ENCODE measurements at places on chromosomes 6 and 20.

- DNase-seq, result no peak
These were observed 34.0 kb downstream of the SYNDIG1 start for GRCh38 chr20:24503352-24503931.

DNA sequence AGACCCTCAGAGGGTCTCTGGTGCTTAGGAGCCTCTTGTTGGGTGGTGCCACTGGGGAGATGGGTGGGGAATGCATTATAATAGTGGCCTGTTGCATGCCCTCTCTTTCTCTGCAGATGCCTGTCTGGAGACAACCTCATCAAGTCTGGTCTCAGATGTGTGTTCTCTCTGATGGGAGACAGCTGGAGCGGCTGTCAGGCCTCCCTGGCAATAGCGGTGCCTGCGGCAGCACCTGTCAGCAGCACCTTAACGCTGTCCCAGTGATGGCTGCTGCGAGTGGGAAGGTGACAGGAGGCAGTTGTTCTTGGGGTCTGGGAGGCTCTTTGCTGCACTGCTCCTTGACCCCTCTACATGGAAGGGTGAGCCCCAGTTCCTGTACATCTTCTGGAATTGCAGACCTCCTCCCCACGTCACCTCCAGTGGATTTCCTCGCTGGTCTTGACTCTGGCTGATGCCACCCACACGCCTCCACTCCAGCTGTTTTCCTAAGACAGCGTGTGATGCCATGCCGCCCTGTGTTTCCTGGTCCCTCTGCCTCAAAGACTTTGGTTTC, 63.3 kb upstream of the BLCAP start:
- DNase-seq, result no peak

- DNase-seq, result no peak
These were observed 4.4 kb upstream of the CST3 start for GRCh38 chr20:23641936-23642751.

DNA sequence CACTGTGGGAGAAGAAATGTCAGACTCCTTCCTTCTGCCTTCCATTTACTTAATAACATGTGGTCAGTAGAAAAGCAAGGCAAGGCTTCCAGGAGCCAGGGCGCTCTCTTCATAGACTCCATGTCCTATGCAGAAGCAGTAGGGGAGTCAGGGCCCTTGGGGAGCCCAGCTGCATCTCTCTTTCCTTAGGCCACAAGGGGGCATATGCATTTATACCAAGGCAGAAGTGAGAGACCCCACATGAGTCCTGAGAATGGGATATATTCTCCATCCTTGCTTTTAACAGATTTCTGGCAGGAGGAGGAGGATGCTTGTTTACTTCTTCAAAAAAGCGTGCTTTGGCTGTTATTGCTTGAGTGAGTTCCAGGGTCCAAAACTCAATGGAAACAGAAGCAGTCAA, 198.5 kb downstream of the HIVEP2 start:
- no peak for DNase-seq

GRCh38 chr6:167826896-167827582, at the start of gene AFDN:
TSS of gene AFDN (plus strand) at chr6:167826911. CDS start at chr6:167827133, 222 bp downstream.
- no peak for DNase-seq

DNA sequence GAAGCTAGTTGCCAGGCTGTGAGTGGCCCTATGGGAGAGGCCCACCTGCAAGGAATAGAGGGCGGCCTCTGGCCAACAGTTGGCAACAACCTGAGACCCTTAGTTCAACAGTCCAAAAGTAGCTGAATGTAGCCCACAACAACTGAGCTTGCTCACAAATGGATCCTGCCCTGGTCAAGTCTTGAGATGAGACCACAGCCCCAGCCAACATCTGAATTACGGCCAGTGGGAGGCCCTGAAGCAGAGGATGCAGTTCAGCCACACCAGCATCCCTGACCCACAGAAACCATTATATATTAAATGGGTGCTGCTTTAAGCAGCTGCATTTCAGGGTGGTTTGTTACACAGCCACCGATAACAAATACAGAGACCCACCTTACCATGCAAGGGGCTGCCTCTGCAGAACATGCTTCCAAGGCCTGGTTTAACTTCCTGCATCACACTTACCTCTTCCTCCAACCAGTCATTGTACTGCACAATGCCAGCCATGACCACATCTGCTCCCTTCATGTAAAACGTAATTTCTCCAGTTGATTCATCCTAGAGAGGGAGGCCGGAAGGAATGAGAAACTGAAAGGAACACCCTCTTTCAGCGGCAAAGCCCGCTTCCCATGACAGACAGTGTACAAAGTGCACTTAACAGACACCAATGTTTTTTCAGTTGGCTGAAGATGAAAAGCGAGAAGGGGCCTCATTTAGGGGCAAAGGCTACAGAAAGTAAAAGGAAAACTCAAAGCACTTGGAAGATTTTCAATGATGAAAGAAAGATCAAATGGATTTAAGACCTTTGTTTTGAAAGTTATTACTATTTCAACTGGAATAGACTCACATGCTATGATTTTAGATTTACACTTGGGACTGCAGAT, 86.2 kb upstream of the NFATC2 start:
- DNase-seq, result no peak

- no peak for DNase-seq
These were observed 35.3 kb upstream of the CCND3 start for GRCh38 chr6:41976794-41977484.

DNA sequence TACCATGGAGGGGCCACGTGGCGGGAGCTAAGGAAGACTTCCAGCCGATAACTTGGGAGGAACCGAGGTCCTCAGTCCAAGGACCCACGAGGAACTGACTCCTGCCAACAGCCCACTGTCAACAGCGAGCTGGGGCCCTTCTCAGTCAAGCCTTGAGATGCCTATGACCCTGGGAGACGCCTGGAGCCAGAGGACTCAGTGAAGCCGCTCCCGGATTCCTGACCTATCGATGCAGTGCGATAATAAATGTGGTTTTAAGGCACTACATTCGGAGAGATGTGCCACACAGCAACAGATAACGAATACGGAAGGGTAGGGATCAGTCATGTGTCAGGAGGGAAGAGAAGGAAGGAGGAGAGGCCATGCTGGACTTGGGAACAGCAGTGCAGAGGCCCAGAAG, 208.5 kb downstream of the NFATC2 start:
- DNase-seq, result no peak

DNA sequence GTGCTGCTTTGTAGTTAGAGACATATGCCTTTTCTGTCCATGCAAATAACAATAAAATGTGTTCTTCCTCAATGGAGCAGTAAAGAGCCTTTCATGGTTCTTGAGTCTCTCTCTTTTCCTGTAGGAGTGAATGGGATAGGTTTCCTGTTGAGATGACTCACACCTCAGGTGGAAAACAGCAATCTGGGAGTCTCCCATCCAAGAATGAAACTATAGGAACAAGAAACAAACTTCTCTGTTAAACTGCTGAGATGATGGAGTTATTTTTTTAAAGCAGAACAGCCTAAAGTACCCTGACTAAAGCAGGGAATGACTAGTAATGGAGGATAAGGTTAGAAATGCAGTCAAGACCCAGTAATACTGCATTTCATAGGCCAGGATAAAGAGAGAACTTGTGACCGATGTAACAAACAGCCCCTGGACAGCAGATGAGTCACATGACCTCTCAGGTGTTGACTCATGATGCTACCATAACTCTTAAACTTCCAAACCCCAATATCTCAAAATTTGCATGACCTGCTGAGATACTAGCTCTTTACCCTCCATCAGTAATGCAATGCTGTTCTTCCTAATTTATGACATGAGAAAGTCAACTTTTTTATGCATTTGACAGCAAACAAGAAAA, 548.9 kb downstream of the CBLN4 start:
- DNase-seq, result no peak

- no peak for DNase-seq
These were observed 257.1 kb downstream of the SAMD5 start for GRCh38 chr6:147765541-147765940.

GRCh38 chr6:13327691-13328075, 654 bp downstream of the TBC1D7 start:
- no peak for DNase-seq

- DNase-seq, result no peak
These were observed 287.0 kb upstream of the SUPT3H start for GRCh38 chr6:45664707-45665106.

GRCh38 chr6:144013486-144013909, 5.4 kb upstream of the PLAGL1 start:
- no peak for DNase-seq

GRCh38 chr20:33838035-33838864, 27.1 kb downstream of the CHMP4B start:
- no peak for DNase-seq

DNA sequence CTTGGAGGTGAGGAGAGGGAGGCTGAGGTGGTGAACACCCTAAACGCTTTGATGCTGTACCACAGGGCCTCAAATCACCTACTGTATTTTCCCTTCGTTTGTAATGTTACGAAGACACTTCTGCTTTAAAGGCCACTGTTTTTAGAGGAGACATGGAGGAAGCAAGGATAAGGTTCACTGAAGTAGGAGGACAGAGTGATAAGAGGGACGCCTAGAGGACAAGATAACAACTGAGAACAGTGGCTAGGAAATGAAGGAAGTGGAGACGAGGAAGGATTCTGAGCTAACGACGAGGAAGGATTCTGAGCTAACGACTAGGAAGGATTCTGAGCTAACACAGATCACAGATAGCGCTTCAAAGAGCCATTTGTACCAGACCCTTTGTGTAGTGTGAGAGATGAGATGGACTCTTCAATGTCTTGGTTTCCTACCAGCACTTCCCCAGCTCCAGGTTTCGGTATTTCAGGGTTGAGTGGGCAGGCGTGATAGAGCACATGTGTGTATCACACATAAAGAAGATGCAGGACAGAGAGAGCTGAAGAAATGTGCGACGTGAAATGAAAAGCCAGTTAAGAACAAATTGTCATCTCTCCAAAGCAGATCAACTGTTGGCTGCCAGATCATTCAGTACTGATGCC, 7.5 kb downstream of the SF3B5 start:
- DNase-seq, result no peak

DNA sequence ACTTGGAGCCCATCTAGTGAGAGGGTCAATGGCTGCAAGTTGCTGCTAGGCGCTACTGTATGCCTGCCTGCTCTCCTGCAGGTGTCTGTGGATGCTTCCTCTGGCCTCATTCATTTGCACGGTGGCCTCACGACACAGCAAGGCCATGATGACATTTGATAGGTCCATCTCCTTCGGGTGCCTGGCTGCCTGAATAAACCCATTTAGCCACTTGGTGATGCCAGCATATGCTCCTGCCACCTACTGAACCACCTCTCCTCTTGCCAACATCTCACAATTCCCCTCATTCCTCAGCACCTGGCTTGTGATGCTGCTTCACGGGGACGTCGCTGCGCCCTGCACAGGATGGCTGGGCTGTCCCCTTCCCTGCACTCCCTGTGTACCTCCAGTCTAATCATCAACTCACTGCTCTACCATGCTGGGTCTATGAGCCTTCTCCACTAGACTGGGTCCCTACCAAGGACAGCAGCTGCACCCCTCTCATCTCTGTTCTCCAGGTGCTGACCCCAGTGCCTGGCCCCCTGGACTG, 51.1 kb downstream of the AGPAT4 start:
- DNase-seq, result no peak

GRCh38 chr6:31898383-31899011, 999 bp upstream of the EHMT2 start:
- DNase-seq, result no peak

- no peak for DNase-seq
These were observed 17.3 kb upstream of the KIAA1586 start for GRCh38 chr6:57029213-57029612.

GRCh38 chr20:63876489-63877036, 11.5 kb downstream of the TPD52L2 start:
- DNase-seq, result no peak

- no peak for DNase-seq
These were observed 195.4 kb downstream of the HIVEP2 start for GRCh38 chr6:142749556-142749955.

DNA sequence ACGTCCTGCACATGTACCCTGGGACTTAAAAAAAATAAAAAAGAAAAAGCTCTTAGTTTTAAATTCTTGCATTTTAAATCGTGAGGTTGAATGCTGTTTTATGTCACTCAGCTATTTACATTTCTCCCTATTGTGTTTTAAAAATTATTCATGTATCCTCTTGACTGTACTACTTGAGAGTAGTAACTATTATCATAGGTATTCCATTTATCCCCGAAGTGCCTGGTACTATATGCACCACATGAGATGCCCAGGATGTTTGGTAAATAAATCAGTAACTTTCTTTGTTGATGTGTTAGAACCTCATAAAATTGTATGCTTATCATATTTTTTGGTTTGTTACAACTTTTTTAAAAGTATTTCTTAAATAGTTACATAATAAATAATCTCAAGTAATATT, 18.4 kb downstream of the MAP3K4 start:
- DNase-seq, result no peak

- DNase-seq, result no peak
These were observed 168.6 kb upstream of the GGTLC1 start for GRCh38 chr20:24157213-24157612.

- DNase-seq, result no peak
These were observed 66.4 kb upstream of the STMND1 start for GRCh38 chr6:17035257-17036064.

GRCh38 chr20:44326391-44327159, 10.3 kb upstream of the R3HDML start:
- no peak for DNase-seq

DNA sequence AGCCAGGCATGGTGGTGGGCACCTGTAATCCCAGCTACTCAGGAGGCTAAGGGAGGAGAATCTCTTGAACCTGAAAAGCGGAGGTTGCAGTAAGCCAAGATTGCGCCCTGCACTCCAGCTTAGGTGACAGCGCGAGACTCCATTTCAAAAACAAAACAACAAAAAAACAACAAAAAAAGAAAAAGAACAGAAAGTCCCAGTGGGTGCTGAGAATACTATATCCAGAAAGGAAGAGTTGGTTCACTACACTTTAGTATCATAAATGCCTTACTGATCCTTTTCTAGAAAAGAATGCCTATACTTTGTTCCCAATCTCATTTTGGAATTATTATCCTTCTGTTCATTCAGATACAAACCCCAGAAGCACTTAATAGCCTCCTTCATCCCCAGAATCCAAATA, 20.9 kb upstream of the ADGRG6 start:
- DNase-seq, result no peak

- DNase-seq, result no peak
These were observed 76.0 kb downstream of the THBS2 start for GRCh38 chr6:169177516-169178166.

- no peak for DNase-seq
These were observed 24.9 kb upstream of the NT5E start for GRCh38 chr6:85424981-85425380.

DNA sequence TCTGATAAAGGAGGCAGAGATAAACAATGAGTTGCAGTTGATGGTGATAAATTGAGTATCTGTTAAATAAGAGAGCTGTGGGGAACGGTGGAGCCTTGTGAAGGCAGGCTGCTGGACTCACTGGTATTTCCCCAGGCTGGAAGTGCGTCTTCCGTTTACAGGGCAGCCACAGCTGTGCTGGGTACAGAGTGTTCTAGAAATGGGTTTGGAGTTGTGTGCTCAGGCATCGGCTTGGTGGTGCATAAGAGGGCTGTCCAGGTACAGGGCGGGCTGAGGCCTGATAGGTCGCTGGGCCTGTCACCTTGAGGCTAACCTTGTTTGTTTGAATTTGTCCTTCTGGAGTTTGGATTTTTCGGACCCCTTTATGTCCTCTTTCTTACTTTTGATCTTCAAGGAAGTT, 39.3 kb downstream of the ARID1B start:
- no peak for DNase-seq

GRCh38 chr6:31053873-31054272, 43.6 kb downstream of the MUC22 start:
- DNase-seq, result no peak

All from D721Med (cell line).